Cardiac muscle cell (in vitro differentiated cells and primary cell): ENCODE measurements at places on chromosomes 4 and X. TPM values are rescaled to one million over a fixed set of nuclear protein-coding genes. Genes with fewer than 3 reads are reported as not detected.

The TCEAL8 gene
- total RNA-seq = 212 and 239 TPM in 2 replicates

The ETDA gene
- total RNA-seq = not detected in 2 replicates

The SULT1B1 gene
- not detected in 2 replicates for total RNA-seq

The P2RY4 gene
- 0.09 TPM in 1 of 2 replicates, not detected in the other for total RNA-seq

The RAB41 gene
- not detected in 2 replicates for total RNA-seq

The CPLX1 gene
- total RNA-seq = 0.92 and 1.8 TPM in 2 replicates
